Activated naive CD8-positive, alpha-beta T cell treated with anti-CD3 and anti-CD28 coated beads for 36 hours (primary cell): ENCODE measurements at places on chromosomes 5 and 9.

- H3K36me3 ChIP-seq, result no peaks in the 10 kb centered on the region
- H3K27ac ChIP-seq, result no peak overlapping the region
- H3K4me1 ChIP-seq, result no peaks in the 10 kb centered on the region
- DNase-seq, result no peak
- no peak overlapping the region for H3K4me3 ChIP-seq
- peaks cover 52% of the 10 kb centered on the region for H3K27me3 ChIP-seq
Observed at GRCh38 chr5:112625689-112626438, 111.8 kb upstream of the APC start.

DNA sequence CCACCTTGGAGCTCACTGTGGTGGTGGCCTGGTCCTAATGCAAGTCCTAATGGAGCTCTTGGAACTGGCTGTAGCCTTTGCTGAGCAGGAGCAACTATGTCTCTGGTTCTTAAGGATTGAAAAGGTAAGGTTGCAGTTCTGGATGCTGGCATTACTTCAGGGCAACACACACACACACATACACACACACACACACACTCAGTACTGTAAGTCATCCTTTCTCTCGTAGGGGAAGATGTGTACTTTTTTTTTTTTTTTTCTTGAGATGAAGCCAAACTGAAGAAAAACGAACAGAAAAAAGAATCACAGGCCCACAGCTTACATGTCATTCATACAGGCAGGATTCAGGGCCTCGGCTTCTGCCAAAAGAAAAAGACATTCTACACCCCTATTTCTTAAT is 81.1 kb upstream of the RPS23 start:
- H3K4me1 ChIP-seq, result peaks cover 17% of the 10 kb centered on the region
- no peak overlapping the region for H3K27ac ChIP-seq
- no peaks in the 10 kb centered on the region for H3K36me3 ChIP-seq
- H3K4me3 ChIP-seq, result no peak overlapping the region

DNA sequence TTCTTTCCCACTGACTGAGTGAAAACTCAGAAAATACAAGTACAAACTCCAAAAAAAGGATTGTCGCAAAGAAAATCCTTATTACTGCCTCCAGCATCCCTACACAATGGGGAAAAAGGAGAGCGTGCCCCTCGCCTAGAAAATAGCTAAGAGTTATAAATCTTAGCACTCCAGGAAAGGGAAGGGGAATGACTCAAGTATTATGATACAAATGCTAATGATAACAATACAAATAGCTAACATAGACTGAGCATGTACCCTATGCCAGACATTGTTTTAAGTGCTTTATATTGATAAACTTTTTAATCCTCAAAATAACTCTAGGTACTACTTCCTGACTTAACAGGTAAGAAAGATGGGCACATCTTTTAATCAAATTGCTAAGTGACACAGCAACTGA is 70.8 kb upstream of the VCAN start:
- no peaks in the 10 kb centered on the region for H3K4me1 ChIP-seq
- H3K36me3 ChIP-seq, result no peaks in the 10 kb centered on the region
- DNase-seq, result no peak
- H3K27me3 ChIP-seq, result no peaks in the 10 kb centered on the region

- H3K4me3 ChIP-seq, result no peak overlapping the region
- H3K27me3 ChIP-seq, result peaks cover 39% of the 10 kb centered on the region
- H3K36me3 ChIP-seq, result no peaks in the 10 kb centered on the region
- H3K4me1 ChIP-seq, result no peaks in the 10 kb centered on the region
- no peak overlapping the region for H3K27ac ChIP-seq
Observed at GRCh38 chr5:122192497-122193496, 63.5 kb downstream of the ZNF474 start.

DNA sequence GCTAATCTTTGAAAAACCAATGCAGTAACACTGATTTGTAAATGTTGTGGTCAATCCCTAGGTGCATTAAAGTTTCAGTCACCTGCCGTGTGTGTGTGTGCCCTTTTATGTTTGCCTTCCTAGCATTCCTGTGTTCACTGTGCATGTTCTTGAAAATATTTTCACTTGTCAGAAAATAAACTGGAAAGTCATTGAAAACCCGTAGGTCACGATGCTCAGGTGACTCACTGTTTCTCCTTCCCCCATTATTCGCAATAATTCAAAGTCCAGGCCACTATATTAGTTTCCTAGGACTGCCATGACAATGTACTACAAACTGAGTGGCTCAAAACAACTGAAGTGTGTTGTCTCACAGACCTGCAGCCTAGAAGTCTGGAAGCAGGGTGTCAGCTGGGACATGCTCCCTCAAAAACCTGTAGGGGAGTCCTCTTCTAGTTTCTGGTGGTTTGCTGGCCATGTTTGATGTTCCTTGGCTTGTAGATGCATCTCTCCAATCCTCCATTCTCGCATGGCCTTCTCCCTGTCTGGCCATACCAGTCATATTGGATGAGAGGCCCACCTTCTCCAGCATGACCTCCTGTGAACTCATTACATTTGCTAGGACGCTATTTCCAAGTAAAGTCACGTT is 29.3 kb downstream of the MARVELD2 start:
- no peaks in the 10 kb centered on the region for H3K36me3 ChIP-seq
- no peak overlapping the region for H3K27ac ChIP-seq
- no peak for DNase-seq
- H3K4me3 ChIP-seq, result no peak overlapping the region
- H3K4me1 ChIP-seq, result no peaks in the 10 kb centered on the region

GRCh38 chr9:109923806-109924205 is 143.8 kb downstream of the PALM2AKAP2 start:
- H3K4me3 ChIP-seq, result no peak overlapping the region
- H3K27me3 ChIP-seq, result no peaks in the 10 kb centered on the region
- no peaks in the 10 kb centered on the region for H3K36me3 ChIP-seq
- no peak for DNase-seq

- H3K27ac ChIP-seq, result no peak overlapping the region
- no peaks in the 10 kb centered on the region for H3K36me3 ChIP-seq
- H3K4me1 ChIP-seq, result no peaks in the 10 kb centered on the region
- no peak for DNase-seq
- no peaks in the 10 kb centered on the region for H3K27me3 ChIP-seq
Observed at GRCh38 chr5:84213861-84214260, 170.8 kb downstream of the EDIL3 start.

DNA sequence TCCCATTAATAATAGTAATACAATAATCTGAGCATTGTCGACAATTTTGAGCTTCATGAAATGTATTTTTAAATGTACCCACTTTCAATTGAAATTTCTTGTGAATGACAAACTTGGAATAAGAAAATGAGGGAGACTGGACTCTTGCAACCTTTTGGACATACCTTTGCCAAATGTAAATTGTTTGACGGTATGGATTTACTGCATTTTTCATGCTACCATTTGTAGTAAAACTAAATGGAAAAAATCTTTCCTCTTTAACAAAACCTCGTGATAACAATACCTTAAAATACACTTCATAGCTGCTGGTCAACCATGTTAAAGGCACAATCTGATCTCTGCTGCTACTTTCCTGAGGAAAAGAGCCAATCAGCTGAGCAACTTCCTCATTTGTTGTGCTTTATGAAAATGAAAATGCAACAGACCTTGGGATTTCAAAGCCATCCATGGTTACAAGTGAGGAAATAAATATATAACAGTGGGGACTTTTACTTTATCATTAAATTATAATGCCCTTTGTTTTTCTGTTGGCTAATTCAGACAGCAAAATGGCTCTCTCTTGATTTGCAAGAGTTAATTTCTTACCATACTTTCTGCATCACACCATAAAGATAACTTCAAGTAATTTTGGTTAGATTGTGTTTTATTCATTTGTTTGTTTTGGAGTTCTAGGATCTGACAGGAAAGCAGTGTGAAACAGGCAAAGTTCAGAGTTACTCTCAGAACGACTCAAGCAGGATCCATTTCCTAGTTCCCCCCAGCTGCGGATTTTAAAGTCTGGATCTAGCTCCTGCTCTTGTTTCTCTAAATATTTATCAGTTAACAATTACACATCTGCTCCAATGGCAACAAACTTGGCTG is 1.1 kb downstream of the ALDH1A1 start:
- H3K27ac ChIP-seq, result no peak overlapping the region
- peaks cover 13% of the 10 kb centered on the region for H3K4me1 ChIP-seq

DNA sequence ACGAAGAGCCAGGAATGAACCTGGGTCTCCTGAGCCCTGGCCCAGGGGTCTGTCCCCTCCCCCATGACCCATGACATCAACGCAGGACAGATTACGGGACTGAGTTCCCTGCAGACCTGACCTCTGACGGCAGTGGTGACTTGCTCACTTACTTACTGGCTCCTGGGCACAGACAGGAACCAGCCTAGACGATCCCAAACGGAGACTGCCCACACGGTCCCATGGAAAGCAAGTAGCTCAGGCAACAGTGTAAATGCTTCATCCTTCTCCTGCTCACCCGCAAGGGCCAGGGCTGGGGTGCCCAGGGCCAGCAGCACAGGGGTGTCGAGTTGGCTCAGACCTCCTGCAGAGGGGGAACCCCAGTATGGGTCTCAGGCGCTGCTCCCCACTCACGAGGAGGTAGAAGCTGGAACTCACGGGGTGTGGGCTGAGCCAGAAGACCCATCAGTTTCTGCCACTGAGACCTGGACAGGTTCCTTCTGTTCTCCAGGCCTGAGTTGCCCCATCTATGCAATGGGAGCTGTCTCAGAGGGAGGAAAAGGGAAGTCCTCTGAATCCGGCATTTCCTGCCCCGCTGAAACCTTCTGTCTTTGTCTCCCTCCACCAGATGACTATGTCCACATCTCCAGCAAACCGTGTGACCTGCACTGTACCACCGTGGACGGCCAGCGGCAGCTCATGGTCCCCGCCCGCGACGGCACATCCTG is 5.6 kb downstream of the ADAMTSL2 start:
- H3K27ac ChIP-seq, result no peak overlapping the region
- no peak for DNase-seq
- no peaks in the 10 kb centered on the region for H3K36me3 ChIP-seq
- no peaks in the 10 kb centered on the region for H3K27me3 ChIP-seq
- no peak overlapping the region for H3K4me3 ChIP-seq
